Vein endothelial cell (primary cell): ENCODE measurements at places on chromosomes 7 and 10. TPM values are rescaled to one million over a fixed set of nuclear protein-coding genes. Genes with fewer than 3 reads are reported as not detected.

TMEM196 gene
- total RNA-seq, result not detected in 2 replicates

FAM131B gene
- 0.65 and 0.76 TPM in 2 replicates for total RNA-seq

PAPOLB gene
- 0.10 TPM in 1 of 2 replicates, not detected in the other for total RNA-seq

CALHM3 gene
- not detected in 2 replicates for total RNA-seq

NPFFR1 gene
- total RNA-seq, result not detected in 2 replicates

ADAMTS14 gene
- total RNA-seq, result not detected in 2 replicates

DRGX gene
- not detected in 2 replicates for total RNA-seq

LRRC17 gene
- total RNA-seq, result 5.9 and 16.3 TPM in 2 replicates

SAMD9L gene
- 7.8 and 18.9 TPM in 2 replicates for total RNA-seq

CASD1 gene
- 15.7 and 16.7 TPM in 2 replicates for total RNA-seq

LEP gene
- not detected in 2 replicates for total RNA-seq

SPDYE2 gene
- total RNA-seq, result not detected in 2 replicates

CNNM1 gene
- total RNA-seq, result under 0.01 and 0.10 TPM in 2 replicates

SPDYE2B gene
- total RNA-seq, result not detected in 2 replicates

TMEM213 gene
- not detected in 2 replicates for total RNA-seq

NEUROD6 gene
- not detected in 2 replicates for total RNA-seq

BMPR1A gene
- total RNA-seq, result 0.65 and 0.76 TPM in 2 replicates

STRIP2 gene
- total RNA-seq, result 4.9 and 6.8 TPM in 2 replicates

NEURL1 gene
- under 0.01 and 0.33 TPM in 2 replicates for total RNA-seq

SFTPD gene
- 0.29 TPM in 1 of 2 replicates, not detected in the other for total RNA-seq

PHF14 gene
- total RNA-seq, result 45.1 and 49.4 TPM in 2 replicates

PDZD8 gene
- 29.1 and 33.3 TPM in 2 replicates for total RNA-seq

SRRM3 gene
- 0.67 and 2.6 TPM in 2 replicates for total RNA-seq

DDX21 gene
- 92.1 and 132 TPM in 2 replicates for total RNA-seq

BICC1 gene
- 0.48 and 0.98 TPM in 2 replicates for total RNA-seq

PPA1 gene
- 182 and 187 TPM in 2 replicates for total RNA-seq

NKX2-3 gene
- total RNA-seq, result not detected in 2 replicates

WNT8B gene
- total RNA-seq, result not detected in 2 replicates

HDAC9 gene
- 14.7 and 40.6 TPM in 2 replicates for total RNA-seq

C10orf67 gene
- not detected in 2 replicates for total RNA-seq

FOXI2 gene
- not detected in 2 replicates for total RNA-seq

SEMA3E gene
- total RNA-seq, result under 0.01 and 1.7 TPM in 2 replicates

ZNF425 gene
- total RNA-seq, result 1.1 and 2.3 TPM in 2 replicates

CALY gene
- not detected in 2 replicates for total RNA-seq

IGFBP3 gene
- 9.2 and 13.7 TPM in 2 replicates for total RNA-seq

NRCAM gene
- 62.4 and 85.1 TPM in 2 replicates for total RNA-seq

COBL gene
- total RNA-seq, result not detected in 2 replicates

LRGUK gene
- 0.33 and 0.57 TPM in 2 replicates for total RNA-seq

CDHR3 gene
- 2.1 and 2.6 TPM in 2 replicates for total RNA-seq

LRRD1 gene
- total RNA-seq, result under 0.01 and 0.19 TPM in 2 replicates

LIPJ gene
- under 0.01 TPM in 1 of 2 replicates, not detected in the other for total RNA-seq

PIK3CG gene
- 8.8 and 17.3 TPM in 2 replicates for total RNA-seq

SEMA3A gene
- 13.0 and 23.2 TPM in 2 replicates for total RNA-seq

ASAH2 gene
- 0.86 and 0.98 TPM in 2 replicates for total RNA-seq

GPR85 gene
- 0.98 and 2.8 TPM in 2 replicates for total RNA-seq

ERVW-1 gene
- not detected in 2 replicates for total RNA-seq

OR6V1 gene
- total RNA-seq, result not detected in 2 replicates

GNGT1 gene
- total RNA-seq, result not detected in 2 replicates

CTTNBP2 gene
- not detected in 2 replicates for total RNA-seq
